Stimulated activated naive CD8-positive, alpha-beta T cell treated with anti-CD3 and anti-CD28 coated beads, Interleukin-15, Interleukin-2, amounts not matched to agents 100 U/mL and 50 U/mL, for 24 hours (primary cell): ENCODE measurements at places on chromosomes 2 and 18.

- DNase-seq = no peak
Observed at GRCh38 chr2:172389685-172390339, 37.6 kb upstream of the ITGA6 start.

DNA sequence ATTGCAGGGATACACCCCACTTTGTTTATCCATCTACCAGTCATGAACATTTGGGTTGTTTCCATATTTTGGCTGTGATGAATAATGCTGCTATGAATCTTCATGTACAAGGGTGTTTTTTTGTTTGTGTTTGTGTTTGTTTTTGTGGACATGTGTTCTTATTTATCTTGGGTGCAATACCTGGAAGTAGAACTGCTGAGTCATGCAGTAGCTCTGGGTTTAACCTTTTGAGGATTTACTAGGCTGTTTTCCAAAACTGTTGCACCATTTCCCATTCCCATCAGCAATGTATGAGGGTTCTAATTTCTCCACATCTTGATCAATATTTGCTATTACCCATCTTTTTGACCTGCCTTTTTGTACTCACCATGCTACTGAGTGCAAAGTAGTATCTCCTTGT is 140.0 kb upstream of the CYP1B1 start:
- DNase-seq = no peak

DNA sequence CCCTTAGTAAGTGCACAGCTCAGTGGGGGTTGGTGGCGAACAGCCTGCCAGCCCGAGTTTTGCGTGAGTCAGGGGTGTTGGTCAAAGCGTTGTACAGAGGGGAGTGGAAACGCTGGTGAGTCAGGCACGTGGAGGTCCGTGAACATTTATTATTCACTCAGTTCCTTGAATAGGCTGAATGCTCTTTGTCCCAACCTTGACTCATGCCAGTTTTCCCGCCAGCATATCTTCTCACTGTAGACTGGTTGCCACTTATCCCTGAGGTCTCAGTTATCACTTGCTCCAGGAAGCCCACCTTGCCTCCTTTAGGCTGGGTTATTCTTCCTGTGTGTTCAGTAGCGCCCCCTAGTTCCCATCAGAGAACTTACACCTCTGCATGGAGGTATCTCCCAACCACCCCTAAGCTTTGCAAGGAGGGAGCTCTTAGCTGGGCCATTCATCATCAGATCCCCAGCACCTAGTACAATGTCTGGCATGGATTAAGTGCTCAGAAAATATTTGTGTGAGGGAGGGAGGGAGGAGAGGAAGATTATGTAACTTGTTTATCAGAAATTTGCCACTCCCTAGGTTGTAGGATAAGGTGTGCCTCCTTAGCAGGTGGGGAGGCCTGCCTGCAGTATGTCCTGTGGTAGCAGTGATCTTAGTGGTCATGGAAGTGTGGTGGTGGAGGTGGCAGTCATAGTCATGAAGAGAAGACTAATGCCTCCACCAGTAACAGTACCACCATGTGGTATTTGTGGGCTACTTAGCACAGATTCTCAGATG is 72.1 kb downstream of the CABLES1 start:
- peak; percentile 54 for DNase-seq

- no peak for DNase-seq
Observed at GRCh38 chr18:47893939-47894699, 36.3 kb downstream of the SMAD2 start.

- DNase-seq = no peak
Observed at GRCh38 chr2:195823206-195823605, 166.2 kb downstream of the SLC39A10 start.

- DNase-seq = no peak
Observed at GRCh38 chr2:38244301-38244700, 132.8 kb downstream of the ATL2 start.

DNA sequence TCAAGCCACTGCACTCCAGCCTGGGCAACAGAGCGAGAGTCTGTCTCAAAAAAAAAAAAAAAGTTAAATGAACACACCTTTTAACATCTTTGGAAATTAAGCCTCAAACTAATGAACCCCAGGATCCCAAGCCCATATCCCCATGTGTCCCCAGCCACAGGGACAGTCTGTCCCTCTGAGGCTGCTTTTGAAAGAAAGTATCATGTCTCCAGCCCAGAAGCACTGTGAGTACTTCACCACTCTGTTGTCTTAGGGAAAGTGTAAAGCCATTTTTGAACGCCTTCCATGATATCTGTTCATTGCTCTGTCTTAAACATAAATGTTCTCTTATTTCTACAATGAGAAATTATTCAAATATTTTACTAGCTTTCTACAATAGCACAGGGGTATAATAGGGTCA is 52.1 kb upstream of the CHMP1B start:
- DNase-seq = no peak

DNA sequence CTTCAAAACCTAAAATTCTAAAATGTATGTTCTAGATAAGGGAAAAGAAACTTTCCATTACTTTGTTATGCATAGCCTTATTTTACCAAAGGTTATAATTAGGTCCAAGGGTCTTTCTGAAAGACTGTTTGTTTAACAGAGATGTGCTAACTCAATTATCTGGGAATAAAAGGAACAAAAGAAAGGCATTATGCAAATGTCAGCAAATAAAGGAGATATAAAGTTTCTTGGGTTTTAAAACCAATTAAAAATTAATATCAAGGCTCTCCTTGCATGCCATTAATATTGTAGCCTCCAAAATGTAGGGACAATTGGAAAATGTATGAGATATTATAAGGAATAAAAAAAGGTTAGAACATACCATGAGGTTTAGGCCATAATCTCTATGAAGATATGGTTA is 87.8 kb upstream of the DOCK10 start:
- DNase-seq = no peak

GRCh38 chr2:216082117-216082711 is 495 bp downstream of the TMEM169 start:
- DNase-seq = peak; percentile 37

GRCh38 chr2:218145124-218145523 is 19.3 kb downstream of the CXCR2 start:
- no peak for DNase-seq

GRCh38 chr2:113104054-113104611 is 23.3 kb upstream of the IL1RN start:
- DNase-seq = peak; percentile 55

GRCh38 chr18:36440614-36441013 is 143.1 kb downstream of the FHOD3 start:
- no peak for DNase-seq

- no peak for DNase-seq
Observed at GRCh38 chr2:117967977-117968718, 45.7 kb downstream of the CCDC93 start.

GRCh38 chr2:119064567-119064966 is 94.0 kb downstream of the C1QL2 start:
- no peak for DNase-seq

- DNase-seq = no peak
Observed at GRCh38 chr2:235433860-235434259, 60.0 kb upstream of the AGAP1 start.

DNA sequence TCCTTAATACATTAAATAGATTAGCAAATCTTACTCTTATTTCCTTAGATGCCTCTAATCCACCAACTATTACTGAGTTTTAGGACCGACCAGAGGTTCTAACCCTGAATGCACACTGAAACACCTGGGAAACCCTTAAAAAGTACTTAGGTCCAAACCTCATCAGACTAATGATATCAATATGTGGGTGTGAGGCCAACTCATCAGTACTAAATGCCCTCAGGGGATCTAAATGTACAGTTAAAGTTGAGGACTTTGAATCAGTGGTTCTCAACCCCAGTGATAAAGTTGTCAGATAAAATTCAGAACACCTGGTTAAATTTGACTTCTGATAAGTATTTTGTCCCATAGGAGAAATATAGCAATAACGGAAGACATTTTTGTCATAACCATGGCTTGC is 20.9 kb downstream of the MMADHC start:
- no peak for DNase-seq

- DNase-seq = no peak
Observed at GRCh38 chr2:25692737-25693445, 19.5 kb upstream of the DTNB start.

GRCh38 chr2:168365094-168365621 is 90.9 kb upstream of the CERS6 start:
- no peak for DNase-seq

DNA sequence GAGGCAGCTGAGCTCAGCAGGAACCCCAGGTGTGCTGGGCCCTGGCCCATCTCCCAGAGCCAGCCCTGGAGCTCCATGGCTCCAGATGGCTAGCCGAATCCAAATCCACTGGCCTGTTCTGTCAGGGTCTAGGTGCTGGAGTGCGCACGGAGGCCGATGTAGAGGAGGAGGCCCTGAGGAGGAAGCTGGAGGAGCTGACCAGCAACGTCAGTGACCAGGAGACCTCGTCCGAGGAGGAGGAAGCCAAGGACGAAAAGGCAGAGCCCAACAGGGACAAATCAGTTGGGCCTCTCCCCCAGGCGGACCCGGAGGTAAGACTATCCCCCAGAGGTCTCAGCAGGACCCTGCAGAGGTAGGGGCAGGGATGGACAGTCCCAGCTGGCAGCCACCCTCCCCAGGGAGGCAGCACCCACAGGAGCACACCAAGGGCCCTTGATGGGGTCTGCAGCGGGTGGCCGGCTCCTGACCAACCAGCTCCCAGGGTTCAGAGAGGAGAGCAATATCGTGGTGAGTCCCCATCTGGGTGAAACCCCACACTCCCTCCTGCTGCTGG is 26.1 kb upstream of the PRLH start:
- no peak for DNase-seq

DNA sequence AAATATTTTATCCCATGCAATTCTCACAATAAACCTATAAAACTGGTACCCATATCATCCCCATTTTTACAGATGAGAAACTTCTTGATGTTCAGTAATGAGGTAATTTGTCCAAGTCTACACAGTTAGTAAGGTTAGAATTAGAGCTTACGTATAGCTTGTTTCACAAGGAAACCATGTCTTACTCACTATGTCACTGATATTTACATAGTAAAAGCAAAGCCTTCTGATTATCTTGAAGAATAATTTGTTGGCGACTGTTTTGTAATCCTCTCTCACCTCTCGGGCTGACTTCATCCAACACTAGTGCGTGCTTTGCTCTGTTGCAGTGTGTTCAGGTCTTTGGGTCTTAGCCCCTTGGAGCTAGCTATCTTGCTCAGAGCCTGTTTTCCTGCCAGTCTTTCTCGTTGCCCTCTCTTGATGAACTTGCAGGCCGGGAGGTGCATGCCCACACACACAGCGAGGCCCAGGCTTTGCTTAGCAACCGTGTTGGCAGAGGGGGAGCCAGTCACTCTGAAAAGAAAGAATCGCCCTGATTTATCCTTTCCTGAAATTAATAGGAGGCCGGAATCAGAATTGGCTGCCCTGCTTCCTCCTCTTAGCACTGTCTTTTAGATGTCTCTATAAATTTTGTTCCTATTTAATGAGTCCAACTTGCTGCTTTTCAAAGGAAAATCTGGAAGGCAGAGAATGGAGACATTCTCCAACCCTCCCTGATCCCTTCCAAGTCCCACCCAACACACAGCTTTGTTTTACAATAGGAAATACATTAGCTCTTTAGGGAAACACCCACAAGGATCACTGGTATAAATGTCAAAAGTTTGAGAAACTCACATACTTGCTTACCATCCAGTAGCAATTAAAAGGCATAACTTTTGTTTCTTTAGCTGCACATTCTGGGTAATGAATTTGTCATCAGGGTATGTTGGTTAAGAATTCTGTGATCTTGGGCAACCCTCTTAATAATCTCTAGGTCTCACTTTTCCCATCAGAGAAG is 97.6 kb upstream of the SEC11C start:
- no peak for DNase-seq

DNA sequence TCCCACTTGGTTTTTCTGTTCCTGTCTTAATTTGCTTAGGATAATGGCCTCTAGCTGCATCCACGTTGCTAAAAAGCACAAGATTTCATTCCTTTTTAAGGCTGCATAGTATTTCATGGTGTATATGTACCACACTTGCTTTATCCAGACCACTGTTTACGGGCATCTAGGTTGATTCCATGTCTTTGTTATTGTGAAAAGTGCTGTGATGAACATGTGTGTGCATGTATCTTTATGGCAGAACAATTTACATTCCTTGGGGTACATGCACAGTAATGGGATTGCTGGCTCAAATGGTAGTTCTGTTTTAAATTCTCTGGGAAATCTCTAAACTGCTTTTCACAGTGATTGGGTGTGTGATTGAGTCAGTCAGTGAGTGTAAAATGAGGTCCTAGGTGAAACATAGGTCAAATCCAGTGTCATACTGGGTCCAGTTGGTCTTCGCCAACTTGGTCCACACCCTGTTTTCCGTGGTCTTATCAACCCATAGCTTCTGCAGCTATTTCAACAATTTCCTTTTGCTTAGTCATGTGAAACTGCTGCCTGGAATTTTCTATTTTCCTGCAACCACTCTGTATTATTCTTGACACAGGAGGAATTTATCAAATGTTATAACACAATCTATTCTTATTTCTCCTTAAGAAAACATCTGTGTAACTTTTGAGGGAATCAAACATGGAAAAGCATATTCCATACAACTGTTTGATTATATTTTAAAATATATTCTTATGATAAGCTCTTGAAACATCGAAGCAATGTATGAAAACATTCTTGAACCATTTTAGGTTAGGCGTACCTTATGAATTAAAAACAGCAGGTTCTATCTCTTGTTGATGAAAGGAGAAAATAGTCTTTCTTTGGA is 82.9 kb downstream of the ADCYAP1 start:
- no peak for DNase-seq

DNA sequence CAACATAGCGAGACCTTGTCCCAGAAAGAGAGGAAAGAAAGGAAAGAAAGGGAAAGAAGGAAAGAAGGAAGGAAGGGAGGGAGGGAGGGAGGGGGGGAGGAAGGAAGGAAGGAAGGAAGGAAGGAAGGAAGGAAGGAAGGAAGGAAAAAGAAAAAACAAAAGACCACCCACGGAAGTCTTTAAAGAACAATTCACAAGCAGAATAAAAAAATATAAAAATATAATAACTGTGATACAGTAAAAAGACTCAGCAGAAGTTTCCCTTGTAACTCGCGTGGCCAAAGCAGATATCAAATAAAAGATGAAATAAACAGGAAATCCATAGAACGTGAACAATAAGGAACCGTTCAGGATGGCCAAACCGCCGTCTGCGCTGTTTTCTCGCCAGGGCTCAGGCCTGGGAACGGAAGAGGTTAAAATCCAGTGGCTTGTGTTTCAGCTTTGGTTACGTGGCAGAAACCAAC is 1.2 kb upstream of the SLC1A4 start:
- no peak for DNase-seq

DNA sequence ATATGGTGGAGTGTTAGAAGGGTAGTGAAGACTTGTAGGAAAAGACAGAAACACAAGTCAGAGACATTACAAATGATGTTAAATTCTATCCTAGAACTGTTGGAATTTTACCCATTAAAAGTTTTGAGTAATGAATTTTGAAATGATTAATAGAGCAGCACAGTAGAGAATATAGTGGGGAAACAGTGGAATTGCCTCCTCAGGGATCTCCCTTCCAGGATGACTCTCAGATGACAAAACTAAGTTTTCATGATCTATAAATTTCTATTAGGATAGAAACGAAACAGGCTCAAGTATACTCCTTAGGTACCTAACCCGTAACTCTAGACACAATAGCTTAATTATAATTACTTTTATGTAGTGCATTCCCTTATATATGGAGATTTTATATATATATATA is 86.7 kb downstream of the DPP4 start:
- no peak for DNase-seq

- no peak for DNase-seq
Observed at GRCh38 chr2:168392024-168392423, 64.0 kb upstream of the CERS6 start.
